ENCODE measurements at places on chromosomes 5 and 9. TPM values are rescaled to one million over a fixed set of nuclear protein-coding genes. Genes with fewer than 3 reads are reported as not detected.

ANKRD18B gene
- 14.4 TPM for total RNA-seq

CYLC2 gene
- not detected for total RNA-seq

MCTP1 gene
- total RNA-seq = 1.0 TPM

PTGER4 gene
- total RNA-seq = 0.07 TPM

PCDH12 gene
- total RNA-seq = not detected

- DNase-seq = peak; percentile 52
These were observed at the start of gene SPAAR for GRCh38 chr9:35909274-35909673. Gene SPAAR (plus strand): TSS chr9:35909490. CDS start chr9:35910464, 974 bp downstream.

- no peak for DNase-seq
These were observed 18.5 kb downstream of the OSTF1 start for GRCh38 chr9:75106857-75107256.

GRCh38 chr9:19188771-19189170 lies 41.7 kb upstream of the DENND4C start:
- no peak for DNase-seq

DNA sequence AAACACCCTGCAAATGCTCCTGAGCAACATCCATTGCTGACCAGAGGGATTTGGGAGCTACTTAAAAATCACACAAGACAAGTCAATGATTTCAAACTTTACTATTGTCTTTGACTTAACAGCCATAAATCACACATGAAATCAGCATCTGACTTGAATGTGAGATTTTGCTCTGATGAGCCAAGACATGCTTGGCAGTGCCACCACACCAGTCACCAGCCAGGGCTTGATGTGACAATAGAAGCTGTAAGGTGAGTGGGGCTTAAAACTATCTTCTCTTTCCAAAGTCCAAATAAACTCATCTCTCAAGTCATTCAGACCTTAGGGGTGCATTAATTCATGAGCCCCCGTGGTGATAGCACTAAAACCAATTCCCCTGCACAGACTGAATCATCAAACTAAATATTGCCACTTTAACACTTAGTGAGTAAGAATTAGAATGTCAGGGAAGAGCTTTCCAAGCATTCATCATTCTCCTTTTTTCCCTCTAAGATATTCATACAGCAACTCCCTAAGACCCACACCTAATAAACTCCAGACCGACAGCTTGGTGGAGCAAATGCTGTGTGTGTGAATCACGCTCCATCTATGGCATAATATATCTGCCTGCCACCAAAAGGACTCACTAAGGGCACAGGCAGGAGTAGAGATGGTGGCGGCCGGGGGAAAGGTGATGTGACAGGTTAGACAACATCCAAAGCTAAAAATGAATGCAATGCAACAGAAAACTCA lies 119.4 kb downstream of the SPOCK1 start:
- DNase-seq = no peak

DNA sequence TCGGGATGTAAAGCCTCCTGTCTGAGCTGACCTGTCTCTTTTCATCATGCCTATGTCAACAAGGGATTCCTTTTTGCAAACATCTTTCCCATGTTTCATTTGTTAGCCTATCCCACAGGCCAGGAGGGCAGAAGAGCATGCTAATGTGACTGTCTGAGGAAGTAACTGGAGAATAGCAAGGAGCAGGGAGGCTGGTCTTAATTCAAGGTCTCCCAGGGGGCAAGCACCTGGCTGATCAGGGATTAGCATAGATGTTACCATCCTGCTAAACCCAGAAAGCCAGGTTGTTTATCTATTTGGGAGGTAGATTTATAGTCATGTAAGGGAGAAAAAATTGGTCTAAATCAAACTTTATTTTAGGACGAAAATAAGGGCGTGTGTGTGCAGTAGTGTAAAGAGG lies 36.7 kb upstream of the MAP1B start:
- peak; percentile 51 for DNase-seq

DNA sequence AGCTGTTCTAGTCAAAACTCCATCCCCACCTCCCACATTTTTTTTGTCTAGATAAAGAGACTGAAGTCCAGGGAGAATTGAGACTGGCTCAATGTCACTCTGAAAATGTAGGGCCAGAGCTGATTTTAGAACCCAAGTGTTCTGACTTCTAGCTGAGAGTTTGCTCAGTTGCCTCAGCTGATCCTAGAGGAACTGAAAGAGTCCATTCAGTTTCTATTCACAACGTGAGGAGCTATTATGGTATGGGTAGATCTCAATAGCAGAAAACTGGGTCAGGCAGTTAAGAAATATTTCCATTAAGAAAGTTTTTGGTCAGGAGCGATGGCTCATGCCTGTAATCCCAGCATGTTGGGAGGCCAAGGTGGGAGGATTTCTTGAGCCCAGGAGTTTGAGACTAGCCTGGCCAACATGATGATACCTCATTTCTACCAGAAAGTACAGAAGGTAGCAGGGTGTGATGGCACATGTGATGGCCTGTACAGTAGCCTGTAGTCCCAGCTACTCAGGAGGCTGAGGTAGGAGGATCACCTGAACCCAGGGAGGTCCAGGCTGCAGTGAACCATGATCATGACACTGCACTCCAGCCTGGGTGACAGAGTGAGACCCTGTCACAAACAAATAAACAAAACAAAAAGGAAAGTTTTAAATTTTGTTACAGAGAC lies 61.7 kb downstream of the GLRA1 start:
- no peak for DNase-seq

DNA sequence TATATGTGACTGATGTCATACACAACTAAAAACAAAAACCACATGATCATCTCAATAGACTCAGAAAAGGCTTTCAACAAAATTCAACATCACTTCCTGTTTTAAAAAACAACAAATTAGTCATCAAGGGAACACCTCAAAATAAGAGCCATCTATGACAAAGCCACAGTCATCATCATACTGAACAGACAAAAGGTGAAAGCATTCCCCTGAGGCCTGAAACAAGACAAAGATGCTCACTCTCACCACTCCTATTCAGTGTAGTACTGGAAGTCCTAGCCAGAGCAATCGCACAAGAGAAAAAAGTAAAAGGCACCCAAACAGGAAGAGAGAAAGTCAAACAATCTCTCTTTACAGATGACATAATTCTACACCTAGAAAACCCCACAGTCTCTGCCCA lies 893.5 kb upstream of the EDIL3 start:
- no peak for DNase-seq

GRCh38 chr9:112784020-112784785 lies 33.6 kb downstream of the SNX30 start:
- peak; percentile 58 for DNase-seq
